ENCODE measurements at places on chromosomes 16 and 17. TPM values are rescaled to one million over a fixed set of nuclear protein-coding genes. Genes with fewer than 3 reads are reported as not detected.

BRICD5 gene
- total RNA-seq: 4.9 TPM

DPEP1 gene
- total RNA-seq: not detected

ERCC4 gene
- total RNA-seq: 12.2 TPM

TERF2IP gene
- 55.9 TPM for total RNA-seq

FNDC8 gene
- not detected for total RNA-seq

RAB26 gene
- 1.1 TPM for total RNA-seq

PDPK1 gene
- 23.1 TPM for total RNA-seq

NUBP2 gene
- 82.7 TPM for total RNA-seq

SLC46A1 gene
- 3.1 TPM for total RNA-seq

ICAM2 gene
- 1.2 TPM for total RNA-seq

C16orf54 gene
- total RNA-seq: not detected

KRTAP4-16 gene
- total RNA-seq: not detected

DRC3 gene
- total RNA-seq: 0.55 TPM

SLC16A3 gene
- total RNA-seq: 123 TPM

GLYR1 gene
- total RNA-seq: 62.0 TPM

EMC6 gene
- 17.4 TPM for total RNA-seq

MEOX1 gene
- not detected for total RNA-seq

C1QL1 gene
- 0.37 TPM for total RNA-seq

ENPP7 gene
- not detected for total RNA-seq

Data from uterine smooth muscle cell (primary cell).